RPMI7951 (cell line): ENCODE measurements at places on chromosomes 16 and 17.

DNA sequence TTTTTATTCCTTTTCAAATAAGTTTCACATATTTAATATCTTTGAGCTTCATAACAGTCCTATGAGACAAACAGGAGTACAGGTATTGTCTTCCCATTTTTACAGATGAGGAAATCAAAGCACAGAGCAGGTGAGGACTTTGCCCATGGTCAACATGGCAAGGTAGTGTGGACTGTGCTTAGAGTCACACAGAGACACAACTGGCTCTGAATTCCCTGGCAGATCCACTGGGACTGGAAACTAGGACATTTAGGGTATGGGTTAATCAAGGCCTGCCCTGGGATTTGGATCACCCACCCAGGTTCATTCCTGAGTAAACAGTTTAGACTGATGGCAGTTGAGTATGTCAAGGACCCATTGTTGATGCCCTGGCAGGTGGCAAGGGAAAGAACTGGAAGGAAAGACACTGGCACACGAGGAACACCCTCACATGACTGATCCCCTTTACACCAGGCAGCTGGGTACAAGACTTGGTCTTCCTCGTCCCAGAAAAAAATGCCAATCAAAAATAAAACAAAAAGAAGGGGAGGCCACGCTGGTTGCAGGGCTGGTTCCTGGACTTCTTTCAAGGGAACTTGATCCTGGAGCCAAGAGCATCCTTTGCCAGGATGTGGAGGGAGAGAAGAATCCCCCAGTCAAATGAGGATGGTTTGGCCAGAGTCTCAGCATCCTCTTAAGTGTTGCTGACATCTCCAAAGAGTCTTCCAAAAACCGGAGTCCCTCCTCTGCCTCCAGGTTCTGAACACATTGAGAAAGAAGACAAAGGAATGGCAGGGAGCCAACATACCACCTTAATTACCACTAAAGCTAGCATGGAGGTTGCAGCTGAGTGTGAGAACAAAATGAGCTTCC lies 34.9 kb downstream of the CHD9 start:
- DNase-seq = peak; percentile 50

DNA sequence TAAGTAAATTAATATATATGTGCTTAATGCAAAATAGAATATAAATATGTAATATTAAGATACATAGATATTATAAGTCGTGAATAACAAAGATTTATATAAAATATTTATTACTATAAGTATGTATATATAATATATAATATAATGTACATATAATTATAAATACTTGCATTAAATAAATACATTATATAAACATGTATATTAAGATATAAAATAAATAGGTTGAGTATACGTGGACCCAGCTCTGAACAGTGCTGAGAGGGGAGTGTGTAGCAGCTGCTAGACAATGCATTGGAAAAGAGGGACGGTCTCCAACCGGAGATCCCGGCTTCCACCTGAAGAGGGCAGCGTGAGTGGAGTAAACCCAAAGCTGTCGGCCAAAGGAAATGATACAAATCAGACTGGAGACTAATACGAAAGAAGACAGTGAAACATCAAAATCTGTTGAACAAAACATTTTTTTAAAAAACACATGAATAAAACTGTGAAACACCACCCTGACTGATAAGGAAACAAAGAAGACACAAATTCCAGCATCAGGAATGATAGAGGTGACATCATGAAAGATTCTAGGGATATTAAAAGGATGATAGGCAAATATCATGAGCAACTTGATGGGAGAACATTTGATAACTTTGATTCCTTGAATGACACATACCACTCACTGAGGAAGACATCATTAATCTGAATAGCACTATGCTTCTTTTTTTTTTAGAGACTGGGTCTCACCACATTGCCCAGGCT lies 125.4 kb upstream of the CHMP6 start:
- DNase-seq = peak; percentile 62

- no peak for DNase-seq
Observed at GRCh38 chr17:2898255-2898926, 102.2 kb downstream of the RAP1GAP2 start.

DNA sequence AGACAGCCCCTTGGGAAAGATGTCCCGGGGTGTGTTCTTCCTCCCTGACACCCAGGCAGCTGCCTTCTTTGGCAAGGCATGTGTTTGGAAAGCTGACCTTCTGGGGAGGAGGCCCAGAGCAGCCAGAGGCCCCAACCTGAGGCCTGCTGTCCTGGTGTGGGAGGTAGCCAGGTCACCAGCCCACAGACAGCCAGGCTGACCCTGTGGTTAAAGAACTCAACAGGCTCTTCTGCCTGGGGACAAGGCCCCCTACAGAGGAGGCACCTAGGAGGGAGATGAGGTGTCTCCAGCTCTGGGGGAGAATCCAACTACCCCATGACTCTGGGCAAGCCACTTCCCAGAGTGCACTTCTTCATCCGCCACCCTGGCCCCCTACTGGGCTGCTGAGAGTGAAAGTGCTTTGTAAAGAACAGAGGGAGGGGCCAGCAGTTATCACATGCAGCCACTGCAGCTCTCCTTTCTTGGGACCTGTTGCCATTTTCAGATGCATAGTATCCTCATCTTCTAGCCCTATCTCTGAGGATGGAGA lies 13.1 kb upstream of the SREBF1 start:
- DNase-seq = peak; percentile 90

DNA sequence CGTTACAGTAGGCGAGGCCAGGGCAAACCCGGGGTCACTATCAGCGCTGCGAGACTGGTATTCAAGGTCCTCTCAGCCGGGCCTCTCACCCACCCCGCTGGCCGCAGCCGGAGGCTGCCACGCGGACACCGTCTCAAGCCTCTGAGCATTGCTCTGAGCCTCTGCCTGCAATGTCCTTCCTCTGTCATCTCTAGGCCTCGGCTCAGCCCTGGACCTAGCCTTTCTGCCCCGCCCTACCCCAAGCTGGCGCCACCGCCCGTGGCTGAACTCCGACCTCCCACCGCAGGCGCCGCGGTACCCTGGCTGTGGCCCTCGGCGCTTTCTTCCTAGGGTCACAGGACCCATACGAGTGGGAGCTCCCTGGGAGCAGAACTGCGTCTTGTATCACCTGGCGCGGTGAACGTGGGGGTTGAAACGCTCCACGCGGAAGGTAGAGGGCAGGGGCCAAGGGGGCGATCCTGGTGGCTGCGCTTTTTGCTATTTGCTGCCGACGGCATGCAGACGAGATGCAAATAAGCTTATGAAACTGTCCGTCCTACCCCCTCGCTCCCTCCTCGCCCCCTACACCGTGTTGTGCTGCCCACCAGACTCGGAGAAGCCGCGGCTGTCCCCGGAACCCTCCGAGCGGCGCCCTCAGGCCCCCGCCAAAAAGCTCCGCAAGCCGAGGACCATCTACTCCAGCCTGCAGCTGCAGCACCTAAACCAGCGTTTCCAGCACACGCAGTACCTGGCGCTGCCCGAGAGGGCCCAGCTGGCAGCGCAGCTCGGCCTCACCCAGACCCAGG lies 3.7 kb downstream of the DLX4 start:
- DNase-seq = no peak

DNA sequence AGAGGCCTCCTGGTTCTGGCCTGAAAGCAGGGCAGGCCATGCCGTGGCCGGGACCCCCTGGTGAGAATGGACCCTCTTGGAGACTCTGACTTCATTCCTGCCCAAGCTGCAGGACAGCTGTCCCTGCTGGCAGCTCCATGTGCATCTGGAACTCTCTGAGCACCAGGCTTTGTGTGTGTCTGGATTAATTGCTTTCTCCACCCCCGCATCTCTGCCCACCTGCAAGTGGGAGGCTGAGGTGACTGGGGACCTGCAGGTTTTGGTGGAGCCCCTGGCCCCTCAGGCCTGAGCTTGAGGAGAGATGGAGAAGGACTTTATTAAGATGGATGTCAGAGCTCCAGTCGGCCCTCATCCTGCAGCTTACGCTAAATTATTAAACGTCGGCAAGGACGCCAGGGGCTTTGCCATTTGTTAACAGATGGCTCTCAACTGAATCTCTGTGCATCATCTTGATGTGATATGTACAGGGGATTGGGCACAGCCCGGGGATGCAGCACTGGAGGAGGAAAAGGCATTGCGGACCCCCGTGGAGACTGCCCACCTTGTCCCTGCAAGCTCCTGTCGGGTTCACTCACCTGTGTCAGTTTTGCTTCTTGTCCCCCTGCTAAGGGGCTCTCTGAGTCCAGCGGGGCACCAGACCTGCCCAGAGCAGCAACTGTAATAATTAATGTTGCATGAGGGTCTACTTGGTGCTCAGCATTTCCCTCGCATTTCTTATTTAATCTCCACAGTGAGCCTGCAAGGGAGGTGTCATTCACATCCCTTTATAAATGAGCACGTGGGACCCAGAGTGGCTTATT lies 154.1 kb upstream of the RPL38 start:
- DNase-seq = no peak

GRCh38 chr17:45050481-45051059 lies 862 bp downstream of the DCAKD start:
- DNase-seq = peak; percentile 23

GRCh38 chr17:45722161-45722560 lies 62.0 kb upstream of the CRHR1 start:
- DNase-seq = peak; percentile 25

- DNase-seq = peak; percentile 79
Observed at GRCh38 chr16:9966569-9967157, 215.6 kb downstream of the GRIN2A start.

DNA sequence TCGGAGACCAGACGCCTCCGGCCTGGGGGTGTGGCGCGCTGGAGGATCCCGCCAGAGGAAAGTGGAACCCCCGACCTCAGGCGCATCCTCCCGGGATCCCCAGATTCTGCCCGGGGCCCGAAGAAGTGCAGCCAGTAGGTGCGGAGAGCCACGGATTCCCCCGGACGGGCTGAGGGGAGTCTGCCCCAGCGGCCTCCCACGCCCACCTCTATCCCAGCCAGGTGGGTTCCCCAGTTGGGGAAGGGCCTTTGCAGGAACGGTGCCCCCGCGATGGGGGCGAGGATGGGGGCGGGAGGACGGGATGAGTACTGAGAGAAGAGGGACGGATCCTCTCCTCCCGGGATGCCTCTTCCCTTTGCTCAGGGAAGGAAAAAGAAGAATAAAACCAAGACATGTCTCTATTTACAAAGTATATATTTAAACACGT lies 5.1 kb downstream of the CBX8 start:
- no peak for DNase-seq

DNA sequence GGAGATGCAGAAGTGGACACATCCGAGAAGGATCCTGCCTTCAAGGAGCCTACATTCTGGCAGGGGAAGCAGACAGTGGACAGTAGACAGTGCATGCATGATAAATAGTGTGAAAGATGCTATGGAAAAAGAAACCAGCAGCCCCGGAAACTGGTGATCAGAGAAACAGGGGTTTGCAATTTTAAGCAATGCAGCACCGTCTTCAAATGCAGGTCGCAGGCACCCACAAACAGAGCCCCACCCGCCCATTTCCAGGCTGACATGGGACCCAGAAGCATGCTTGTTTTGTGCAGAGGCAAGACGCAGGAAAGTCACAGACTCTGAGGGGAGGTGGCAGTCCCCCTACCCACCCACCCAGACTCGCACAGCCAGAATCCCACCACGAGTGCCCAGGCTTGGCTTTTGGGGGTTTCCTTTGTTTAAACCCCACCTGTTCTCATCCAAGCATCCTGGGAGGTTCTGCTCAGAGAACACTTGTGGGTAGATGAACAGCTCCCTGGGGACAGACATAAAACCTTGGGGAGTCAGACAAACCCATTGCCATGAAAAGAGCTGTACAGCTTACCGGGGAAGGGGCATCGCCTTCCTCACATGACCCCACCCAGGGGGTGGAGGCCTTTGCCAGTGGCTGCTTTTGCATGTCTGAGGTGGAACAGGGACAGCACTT lies 114.3 kb downstream of the MGAT5B start:
- no peak for DNase-seq

GRCh38 chr17:67998466-67998865 lies 2.2 kb upstream of the C17orf58 start:
- DNase-seq = no peak

- DNase-seq = no peak
Observed at GRCh38 chr17:78966910-78967600, 12.7 kb downstream of the LGALS3BP start.

DNA sequence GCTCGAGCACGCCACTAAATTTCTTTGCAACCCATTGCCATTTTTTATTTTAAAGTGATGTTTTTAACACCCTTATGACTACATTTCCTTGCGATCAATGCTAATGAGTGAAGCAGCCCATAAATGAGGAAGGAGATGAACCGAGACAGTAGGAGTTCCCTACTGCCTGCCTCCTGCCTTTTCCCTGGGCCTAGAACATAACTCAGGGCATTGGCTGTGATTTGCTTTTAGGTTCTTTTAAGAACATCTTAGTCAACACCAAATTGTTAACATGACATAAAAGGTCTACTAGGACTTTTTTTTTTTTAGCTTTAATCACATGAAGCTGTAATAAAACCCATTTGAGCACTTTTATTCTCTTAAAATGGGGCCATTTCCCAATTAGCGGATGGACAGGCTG lies 81.3 kb downstream of the MAP2K6 start:
- no peak for DNase-seq

DNA sequence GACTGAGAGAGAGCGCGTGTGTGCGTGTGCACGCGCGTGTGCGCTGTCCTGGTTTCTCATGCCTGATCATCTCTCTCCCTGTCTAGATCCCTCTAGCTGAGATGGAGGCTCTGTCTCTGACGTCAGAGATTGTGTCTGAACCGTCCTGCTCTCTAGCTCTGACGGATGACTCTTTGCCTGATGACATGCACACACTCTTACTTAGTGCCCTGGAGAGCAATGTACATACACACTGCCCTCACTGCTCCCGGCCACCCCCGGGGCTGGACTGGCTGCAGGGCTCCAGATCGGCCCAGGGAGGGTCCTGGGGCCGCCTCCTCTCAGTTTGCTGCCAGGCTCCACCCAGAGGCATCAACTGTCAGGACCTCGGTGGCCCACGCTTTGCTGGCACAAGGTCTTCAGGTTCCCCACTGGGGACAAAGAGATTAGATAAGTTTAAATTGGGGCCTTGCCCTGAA lies 13.1 kb upstream of the ABCC3 start:
- no peak for DNase-seq

GRCh38 chr16:55372792-55373488 lies 48.9 kb downstream of the IRX6 start:
- DNase-seq = no peak

DNA sequence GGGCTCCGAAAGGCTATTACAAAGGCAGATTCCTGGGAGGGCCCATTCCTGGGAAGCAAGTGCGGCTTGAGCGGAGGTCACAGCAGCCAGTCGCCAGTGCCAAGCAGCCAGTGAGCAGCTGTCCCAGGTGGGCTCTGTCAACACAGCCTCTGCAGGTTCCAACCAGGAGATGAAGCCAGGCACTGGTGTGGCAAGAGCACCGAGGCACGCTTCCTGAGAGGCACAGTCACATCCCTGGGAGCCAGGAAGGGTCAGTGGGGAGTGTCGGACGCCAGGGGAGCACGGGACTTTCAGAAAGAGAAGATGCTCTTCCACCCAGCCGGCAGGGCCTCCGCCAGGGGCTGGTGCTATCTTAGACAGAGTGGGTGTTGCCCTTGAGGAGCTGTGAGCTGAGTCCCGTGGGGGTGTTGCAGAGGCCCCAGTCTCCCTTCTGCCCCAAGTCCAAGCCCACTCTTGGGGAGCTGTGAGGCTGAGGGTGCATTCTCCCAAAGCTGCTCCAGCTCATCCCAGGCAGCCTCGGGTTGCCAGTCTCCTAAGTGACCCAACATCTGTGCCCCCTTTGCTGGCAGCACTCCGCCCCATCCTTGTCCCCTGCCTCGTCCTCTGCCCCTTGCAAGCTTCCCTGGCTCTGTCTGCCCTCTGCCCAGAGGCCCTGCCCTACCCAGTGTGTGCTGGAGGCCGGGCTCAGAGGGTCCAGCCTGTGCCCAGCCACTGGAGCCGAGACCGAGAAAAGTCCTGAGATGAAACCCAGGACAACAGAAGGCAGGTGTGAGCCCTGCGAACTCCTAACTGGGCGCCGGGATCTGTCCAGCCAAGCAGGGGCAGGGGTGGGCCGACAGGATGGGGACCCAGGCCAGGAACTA lies 6.6 kb downstream of the UBALD1 start:
- DNase-seq = no peak

- no peak for DNase-seq
Observed at GRCh38 chr17:77622647-77623046, 335.9 kb upstream of the TNRC6C start.
